T-helper 2 cell treated with Interferon-gamma antibody and Interleukin-4, amounts not matched to agents 5 μg/mL and 100 μg/mL, for 36 hours (primary cell): ENCODE measurements at places on chromosomes 7 and 10.

GRCh38 chr7:50728184-50728583, 54.5 kb downstream of the GRB10 start:
- DNase-seq: no peak

DNA sequence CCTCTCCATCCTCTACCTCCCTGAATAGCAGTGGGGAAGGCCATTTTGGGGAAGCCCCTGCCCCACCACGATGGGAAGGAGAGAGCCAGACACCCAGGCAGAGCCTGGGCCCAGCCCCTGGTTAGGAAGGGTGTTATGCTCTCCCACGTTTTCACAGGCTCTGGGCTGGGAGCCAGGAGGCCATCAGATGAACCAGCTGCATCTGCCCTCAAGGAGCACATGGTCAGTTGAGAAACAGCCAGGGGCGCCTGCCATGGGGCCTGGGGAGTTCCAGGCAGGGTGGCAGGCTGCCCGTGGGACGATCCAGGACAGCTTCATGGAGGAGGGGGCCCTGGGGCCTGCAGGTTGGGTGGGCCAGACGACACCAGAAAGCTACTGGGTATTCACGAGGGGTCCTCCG, 47.5 kb downstream of the CAMK2B start:
- DNase-seq: no peak

DNA sequence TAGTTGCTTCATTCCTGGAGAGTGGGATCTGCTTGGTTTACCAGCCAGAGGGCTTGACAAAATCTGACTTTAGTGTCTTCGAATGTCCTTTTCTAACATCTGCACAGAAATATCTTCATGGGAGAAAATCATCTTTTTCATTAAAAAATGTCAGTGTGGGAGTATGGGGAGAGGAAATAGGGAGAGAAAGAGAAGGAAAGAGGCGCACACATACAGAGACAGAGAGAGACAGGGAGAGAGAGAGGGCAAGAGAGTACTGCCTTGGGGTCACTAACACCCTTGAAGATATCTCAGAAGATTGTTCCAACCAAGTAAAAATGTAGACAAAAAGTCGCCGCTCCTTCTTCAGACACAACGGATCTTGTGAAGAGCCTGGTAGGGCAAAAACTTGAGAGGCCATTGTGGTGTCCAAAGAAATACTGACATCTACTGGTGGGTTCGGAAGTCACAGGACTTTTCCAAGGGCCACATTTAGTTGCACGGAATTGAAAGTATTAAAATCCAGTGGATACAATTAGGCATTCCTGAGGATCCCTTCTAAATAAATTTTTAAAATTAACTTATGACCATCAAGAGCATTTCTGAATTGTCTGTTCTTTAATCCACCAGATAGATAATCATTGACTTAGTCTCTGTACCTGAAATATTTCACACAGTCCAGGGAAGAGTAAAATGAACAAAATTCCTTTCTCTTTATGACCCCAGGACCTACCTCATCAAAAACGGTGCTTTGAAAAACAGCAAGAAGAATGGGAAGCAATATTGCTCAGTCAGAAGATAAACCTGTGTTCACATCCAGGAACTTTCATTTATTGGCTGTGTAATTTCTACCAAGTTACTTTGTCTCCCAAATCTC, 29.7 kb downstream of the VIM start:
- peak; percentile 41 for DNase-seq

- DNase-seq: peak; percentile 56
Observed at GRCh38 chr10:24463611-24464426, 254.9 kb downstream of the KIAA1217 start.
